ENCODE measurements at places on chromosomes 2 and 18.
A peak's percentile ranks its signal among the peaks of the same experiment; 100 is the strongest.

- no peak for DNase-seq
These were observed 184.0 kb downstream of the FIGN start for GRCh38 chr2:163551616-163552373.

DNA sequence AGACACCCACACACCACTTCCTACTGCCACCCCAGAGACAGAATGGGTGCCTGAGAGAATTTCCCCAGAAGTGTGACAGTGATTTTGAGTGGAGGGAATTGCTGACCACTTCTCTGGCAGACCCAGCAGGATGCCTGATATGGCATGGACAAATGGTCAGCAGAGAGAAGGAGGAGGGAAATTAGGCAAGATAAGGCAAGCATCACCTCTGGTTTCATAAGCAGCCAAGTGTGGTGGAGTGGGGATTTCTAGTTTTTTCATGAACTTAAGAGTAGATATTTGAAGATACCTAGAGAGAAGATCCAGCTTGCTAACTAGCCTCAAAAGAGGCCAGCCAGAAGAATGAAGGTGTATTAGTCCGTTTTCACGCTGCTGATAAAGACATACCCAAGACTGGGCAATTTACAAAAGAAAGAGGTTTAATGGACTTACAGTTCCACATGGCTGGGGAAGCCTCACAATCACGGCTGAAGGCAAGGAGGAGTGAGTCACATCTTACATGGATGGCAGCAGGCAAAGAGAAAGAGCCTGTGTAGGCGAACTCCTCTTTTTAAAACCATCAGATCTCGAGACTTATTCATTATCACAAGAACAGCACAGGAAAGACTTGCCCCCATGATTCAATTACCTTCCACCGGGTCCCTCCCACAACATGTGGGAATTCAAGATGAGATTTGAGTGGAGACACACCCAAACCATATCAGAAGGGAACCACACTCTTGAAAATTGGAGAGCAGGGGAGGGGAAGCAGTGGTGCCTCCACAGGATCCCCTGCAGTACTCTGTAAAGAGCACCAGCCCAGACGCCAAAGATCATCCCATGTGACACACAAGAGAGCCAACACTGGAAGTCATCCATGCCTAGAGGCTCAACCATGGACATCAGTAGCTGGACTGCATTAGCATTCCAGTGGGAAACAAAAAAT, 64.2 kb downstream of the RBM43 start:
- no peak for DNase-seq

GRCh38 chr2:62740221-62740620, 34.7 kb downstream of the EHBP1 start:
- peak; percentile 63 for DNase-seq

DNA sequence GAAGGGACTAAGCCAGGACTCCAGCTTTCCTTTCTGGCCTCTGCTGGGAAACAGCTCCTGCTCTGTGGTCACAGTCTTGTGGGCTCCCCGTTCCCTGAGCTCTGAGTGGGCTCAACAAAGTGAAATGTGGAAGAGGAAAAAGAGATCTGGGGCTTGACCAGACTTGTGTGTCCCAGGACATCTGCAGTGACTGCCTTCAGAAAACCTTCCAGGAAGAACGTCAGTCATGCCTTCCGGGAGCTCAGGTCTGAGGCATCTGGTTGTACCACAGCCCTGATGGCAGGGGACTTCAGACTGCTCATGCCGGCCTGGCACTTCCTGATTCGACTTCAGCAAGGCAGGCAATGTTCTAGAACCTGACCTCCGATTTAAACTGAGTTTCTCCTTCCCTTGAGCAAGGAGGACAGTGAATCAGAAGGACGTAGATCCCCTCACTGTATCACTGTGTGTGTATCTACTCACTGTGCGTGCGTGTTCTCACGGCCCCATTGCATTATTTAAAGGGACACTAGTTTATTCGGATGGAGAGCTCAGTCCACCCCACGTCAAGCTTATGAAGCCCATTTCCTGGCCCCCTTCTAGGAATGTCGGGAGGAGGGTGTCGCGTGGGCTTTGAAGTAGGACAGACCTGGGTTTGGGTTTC, 548 bp upstream of the FBLN7 start:
- DNase-seq, result peak; percentile 39

DNA sequence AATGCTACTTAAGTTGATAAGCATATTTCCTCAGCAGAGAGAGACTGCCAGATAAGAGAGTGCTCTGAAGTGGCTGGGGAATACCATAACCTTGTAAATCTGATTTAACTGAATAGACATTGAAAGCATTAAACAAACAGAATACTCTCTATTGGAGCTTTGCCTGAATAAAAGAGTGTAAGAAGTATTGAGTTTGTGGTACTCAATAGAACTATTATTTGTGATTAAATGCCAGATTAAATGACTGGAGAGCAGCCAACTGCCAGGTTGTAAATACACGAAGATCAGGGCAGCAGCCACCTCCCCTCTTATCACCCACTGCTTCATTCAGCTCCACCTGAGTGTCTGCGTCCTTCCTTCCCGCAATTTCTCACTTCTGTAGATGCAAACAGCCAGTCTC, 373.6 kb downstream of the DCDC2C start:
- DNase-seq, result no peak

- no peak for DNase-seq
These were observed 18.2 kb downstream of the NFATC1 start for GRCh38 chr18:79413901-79414300.

DNA sequence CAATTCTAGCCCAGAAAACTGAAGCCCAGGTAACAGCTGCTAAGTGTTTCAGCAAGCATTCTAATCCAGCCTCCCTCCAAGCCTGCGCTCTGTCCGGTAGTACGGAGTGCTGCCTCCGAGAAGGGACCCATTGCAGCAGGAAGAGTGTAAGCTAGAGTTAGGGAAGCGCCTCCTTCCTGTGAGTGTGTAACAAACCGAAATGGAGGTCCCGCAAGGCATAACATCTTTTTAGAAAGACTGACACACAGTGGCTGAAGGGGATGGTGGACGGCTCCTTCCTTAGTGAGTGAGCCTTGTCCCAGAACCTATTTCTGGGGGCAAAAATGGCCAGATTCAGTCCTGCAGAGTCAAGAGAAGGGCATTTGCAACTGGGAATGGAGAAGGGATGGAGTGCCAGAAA, 12.2 kb downstream of the PKDCC start:
- no peak for DNase-seq

- DNase-seq, result no peak
These were observed 29.6 kb downstream of the PKP4 start for GRCh38 chr2:158486150-158486969.

DNA sequence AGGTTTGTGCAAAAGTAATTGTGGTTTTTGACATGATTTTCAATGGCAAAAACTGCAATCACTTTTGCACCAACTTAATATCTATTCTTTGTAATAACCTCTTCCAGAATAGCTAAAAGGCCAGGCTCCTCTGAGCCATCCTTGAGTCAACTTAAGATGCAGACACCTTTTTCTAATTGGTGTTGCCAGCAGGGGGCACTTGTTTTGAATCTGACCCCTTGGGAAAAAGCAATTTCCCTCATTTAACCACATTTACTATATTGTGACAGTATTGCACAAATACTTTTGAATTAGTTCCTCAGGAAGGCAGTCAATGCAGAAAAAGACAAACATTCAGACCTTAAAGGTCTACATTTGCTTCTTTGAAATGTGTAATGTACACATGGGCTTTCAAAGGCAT, 78.6 kb upstream of the GALNT5 start:
- no peak for DNase-seq

DNA sequence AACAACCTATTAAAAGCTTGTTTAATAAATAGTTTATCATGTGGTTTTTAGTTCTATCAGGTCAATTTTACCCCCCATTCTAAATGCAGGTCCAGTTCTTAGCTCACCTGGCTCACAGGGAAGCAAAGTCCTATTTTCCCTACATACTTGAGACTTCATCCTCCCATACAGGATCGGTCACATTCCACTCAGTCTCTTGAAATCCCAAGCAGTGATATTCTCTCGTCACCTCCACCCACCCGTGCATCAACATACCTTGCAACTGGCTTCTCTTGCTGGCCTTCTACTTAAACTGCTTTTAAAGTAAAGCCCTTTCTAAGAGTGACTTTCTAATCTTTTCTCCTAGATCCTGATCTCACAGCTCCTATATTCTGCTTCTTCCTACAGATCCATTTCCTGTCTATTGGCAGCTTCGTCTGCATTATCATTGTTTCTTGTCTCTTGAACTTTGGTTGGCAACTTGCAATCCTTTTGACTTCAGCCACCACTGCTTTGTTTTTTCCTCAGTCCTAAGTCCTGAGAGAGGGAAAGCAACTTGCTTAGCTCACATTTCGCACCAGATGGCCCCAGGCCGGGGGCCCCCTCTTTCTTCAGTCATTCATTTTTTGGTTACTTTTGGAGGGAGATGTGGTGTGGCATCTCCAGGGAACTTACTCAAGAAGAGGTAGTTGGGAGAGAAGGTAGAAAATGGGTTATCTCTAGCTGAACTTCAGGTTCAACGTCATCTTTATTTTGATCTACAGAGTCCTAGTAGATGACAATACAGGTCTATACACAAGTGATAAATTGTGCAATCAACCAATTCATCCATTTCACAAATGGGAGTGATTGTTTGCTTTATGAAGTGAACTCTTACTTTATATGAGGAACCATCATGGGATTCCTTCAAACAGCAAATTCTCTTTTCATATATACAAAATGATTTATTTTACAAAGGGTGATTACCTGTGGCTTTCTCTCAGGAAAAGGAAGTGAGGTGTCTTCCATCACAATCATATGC, 23.9 kb upstream of the NCOA1 start:
- DNase-seq, result no peak

- no peak for DNase-seq
These were observed 53.6 kb upstream of the CAB39 start for GRCh38 chr2:230658877-230659652.

DNA sequence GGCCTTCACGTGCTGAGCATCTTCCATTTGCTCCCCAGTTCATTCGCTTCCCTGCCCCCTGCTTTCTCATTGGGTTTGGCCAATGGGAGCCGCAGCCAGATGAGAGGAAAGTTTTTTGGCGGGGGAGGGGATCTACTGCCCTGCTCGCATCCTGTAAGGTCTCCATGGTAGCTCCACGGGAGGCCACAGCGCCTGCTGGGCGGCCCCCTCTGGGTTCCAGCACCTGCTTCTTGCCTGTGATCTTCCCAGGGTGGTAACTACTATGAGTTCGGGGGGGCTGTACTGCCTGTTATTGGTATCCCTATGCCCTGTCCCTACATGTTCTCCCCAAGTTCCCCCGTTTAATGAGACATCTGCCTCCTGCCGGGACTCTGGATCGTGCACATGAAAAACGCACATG, 57.2 kb downstream of the INPP5D start:
- DNase-seq, result no peak

- DNase-seq, result no peak
These were observed 1467.8 kb downstream of the DPP10 start for GRCh38 chr2:115910270-115910669.

- DNase-seq, result no peak
These were observed 73.3 kb downstream of the FASTKD2 start for GRCh38 chr2:206838690-206839089.

GRCh38 chr18:78765637-78766281, 213.9 kb upstream of the SALL3 start:
- no peak for DNase-seq

GRCh38 chr2:51795248-51795888, 763.4 kb upstream of the NRXN1 start:
- no peak for DNase-seq

GRCh38 chr2:16461672-16462071, 204.0 kb downstream of the CYRIA start:
- no peak for DNase-seq

- DNase-seq, result no peak
These were observed at the start of gene CIDEA for GRCh38 chr18:12254136-12254819. Gene CIDEA (plus strand): TSS chr18:12254361. CDS start chr18:12254384, 23 bp downstream.

GRCh38 chr2:10085043-10085667, 4.9 kb upstream of the CYS1 start:
- no peak for DNase-seq

DNA sequence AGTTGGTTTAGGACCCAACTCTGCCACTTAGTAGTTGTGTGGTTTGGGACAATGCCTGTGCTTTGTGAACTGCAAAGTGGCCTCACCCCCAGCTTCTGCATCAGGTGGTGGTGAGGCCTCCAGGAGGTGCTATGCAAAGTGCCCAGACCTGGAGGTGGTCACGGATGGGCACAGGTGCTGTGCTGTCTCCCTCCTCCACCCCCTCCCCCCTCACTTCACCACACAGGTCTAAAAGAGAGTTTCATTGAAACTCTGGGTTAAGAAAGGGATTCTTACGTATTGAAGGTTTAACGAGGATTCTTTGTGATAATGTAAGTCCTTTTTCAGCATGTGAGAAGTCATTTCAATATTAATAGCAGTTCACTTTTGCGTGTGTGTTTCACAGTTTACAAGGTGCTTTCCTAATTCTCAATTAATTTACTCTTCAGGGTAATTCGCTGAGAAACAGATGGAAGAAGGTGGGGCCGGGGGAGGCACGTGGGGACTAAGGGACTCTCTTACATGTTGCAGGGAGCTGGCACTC, 369.9 kb downstream of the LPIN1 start:
- DNase-seq, result no peak

DNA sequence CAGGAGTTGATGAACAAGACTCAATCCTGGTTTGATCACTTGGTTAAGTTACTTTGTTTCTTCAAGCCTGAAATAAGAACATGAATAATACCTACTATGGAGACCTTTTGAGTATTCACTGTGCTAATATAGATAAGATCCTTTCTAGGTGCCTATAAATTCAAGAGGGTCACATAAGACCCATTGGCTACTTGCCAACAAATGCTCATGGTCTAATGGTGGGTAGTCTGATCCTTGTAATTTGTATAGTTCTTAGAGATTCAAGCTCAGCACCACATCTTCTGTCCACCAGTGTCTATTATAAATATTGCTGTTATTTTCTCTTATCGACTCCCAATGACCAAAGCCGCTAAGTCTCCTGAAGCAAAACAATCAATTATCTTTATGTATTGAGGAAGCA, 27.4 kb upstream of the ACSL3 start:
- no peak for DNase-seq

GRCh38 chr2:106292627-106293026, 98.5 kb upstream of the UXS1 start:
- no peak for DNase-seq

All from AG10803 (cell line).